ENCODE measurements at places on chromosomes 7 and 10.

DNA sequence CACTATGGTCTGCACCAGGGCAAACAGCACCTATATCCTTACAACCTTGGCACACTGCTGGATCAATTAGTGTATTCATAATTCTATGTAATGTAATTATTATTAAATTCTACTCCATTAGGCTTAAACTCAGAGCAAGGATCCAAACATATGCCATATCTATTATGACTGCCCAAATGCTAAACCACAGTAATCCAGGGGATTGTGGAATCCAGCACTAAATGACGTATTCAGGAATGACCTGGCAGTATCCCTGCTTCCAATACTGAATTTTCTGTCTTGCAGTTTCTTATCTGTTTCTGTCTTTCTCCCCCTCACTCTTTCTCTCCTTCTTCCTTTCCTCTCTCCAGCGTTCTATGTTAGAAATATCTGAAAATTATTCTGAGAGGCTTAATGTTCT, 16.5 kb upstream of the UBE2D1 start:
- no peak for DNase-seq

GRCh38 chr7:28299556-28299955, 112.8 kb upstream of the CREB5 start:
- DNase-seq = no peak

- peak; percentile 37 for DNase-seq
These were observed 638 bp downstream of the EGR2 start for GRCh38 chr10:62815381-62816075.

GRCh38 chr10:96446966-96447596, 66.6 kb downstream of the TLL2 start:
- DNase-seq = no peak

DNA sequence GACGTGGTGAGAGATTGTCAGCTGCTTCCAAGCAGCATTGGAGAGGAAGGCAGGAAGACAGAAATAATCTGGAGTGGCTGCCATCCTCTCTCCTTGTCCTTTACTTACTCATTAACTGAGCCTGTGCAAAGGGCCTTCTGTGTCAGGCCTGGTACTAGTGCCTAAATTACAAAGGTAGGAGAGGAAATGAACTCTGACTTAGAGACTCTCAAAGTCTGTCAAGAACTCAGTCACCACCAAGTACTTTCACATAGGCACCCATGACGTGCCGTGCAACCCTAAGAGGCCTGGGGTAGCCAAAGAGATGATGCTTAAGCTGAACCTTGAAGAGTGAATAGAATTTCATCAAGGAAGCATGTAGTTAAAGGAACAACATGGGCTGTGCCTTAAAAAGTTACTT, 866.9 kb downstream of the LRMDA start:
- no peak for DNase-seq

- no peak for DNase-seq
These were observed 3.9 kb upstream of the VGF start for GRCh38 chr7:101169110-101169837.

GRCh38 chr7:106187613-106188350, 75.7 kb upstream of the SYPL1 start:
- DNase-seq = no peak

- DNase-seq = no peak
These were observed 3.4 kb upstream of the C1GALT1 start for GRCh38 chr7:7178906-7179305.

GRCh38 chr10:133383551-133383950, 4.5 kb downstream of the PAOX start:
- DNase-seq = no peak

- DNase-seq = no peak
These were observed 21.6 kb upstream of the FAM180A start for GRCh38 chr7:135770139-135770710.

Data from stimulated activated naive CD4-positive, alpha-beta T cell treated with Interleukin-2 at 50 U/mL for 16 hours (primary cell).